ENCODE measurements at places on chromosomes 2 and 18.
A peak's percentile ranks its signal among the peaks of the same experiment; 100 is the strongest.

GRCh38 chr2:145431181-145431951, 911.4 kb upstream of the ZEB2 start:
- DNase-seq = no peak

DNA sequence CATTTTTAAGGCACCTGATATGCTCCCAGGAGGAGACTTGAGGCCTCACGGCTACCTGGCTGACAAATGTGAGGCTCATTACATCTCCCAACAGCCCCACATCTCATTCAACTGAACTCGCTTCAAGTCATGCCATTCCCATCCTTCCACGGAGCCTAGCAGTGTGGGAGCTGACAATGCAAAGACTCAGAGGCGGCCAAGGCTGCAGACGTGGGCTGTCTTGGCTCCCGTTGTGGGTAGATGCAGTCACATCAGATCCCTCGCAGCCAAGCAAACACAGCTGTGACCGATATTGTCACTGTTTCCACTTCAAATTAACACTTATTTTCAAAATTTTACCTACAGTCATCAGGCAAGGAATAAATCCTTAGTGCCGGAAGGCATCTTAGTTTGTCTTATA, 64.0 kb upstream of the TRIB2 start:
- DNase-seq = no peak

DNA sequence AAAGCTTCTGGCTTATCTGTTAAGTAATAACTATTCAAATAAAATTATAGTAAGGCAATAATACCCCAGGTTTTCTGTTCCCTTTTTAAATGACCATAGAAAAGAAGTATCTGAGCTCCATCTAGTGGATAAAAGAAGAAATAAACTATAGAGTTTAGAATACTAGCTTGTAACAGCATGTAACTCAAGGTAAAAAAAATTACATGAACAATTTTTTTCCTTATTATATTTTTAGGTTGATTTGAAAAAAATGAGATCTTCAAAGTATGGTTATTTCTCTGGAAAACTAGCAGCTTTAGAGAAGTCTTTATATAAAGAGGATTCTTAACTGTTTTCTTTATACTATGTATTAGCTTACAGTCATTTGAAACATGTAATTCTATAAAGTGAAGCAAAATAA, 58.1 kb downstream of the NCKAP1 start:
- DNase-seq = peak; percentile 12

DNA sequence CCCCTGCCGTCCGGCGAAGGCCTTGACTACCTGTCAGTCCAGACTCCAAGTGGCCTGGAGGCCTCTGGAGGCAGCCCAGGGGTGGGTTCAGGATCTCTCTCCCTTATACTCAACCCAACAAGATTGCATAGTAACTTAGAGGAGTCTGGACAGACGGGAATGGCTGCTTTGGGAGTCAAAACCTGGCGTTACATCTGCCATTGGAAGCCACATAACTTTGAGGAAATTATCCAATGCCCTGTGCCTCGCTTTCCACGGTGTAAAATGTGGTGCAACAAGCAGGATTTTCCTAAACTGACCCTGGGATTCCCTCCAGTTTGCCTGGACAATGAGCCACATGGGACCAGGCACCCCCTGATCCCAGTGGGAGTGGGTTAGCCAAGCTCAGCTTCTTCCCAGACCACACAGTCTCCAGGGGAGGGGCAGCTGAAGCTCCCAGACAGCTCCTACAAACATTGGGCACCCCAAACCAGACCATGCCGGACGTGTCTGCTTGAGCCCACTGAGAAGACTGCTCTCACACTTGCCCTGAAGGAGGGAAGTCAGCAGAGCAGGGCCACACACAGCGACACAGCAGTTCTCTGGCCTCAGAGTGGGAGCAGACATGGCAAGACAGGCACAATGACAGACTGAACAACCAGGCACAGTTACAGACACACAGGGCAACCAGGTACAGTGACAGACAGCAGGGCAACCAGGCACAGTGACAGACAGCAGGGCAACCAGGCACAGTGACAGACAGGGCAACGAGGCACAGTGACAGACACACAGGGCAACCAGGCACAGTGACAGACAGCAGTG, 65.6 kb upstream of the RAB6C start:
- no peak for DNase-seq

GRCh38 chr2:181461056-181461997, 4.1 kb downstream of the ITGA4 start:
- DNase-seq = no peak

DNA sequence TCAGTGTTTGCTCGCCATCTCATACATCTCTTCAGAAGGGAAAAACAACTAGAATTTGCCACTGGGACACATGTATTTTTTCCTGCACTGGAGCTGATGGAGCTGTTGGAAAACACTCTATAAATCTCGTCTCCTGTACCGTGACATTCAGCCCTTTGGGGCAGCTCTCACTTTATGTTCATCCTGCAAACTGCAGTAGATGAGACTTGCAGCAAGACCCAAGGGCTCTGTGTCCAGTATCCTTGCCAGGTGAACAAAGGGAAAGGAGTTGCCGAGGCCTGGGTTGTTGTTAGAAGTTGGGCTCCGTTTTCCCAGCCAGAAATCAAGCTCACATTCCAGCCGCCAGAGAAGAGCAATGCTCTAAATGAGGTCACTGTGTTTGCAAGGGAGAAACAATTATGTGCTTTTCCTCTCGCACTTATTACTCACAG, 285.1 kb downstream of the SLC4A3 start:
- DNase-seq = peak; percentile 40

GRCh38 chr18:58241877-58242276, 197.9 kb downstream of the NEDD4L start:
- DNase-seq = no peak

- DNase-seq = no peak
Measured at GRCh38 chr2:229162015-229162414, 109.1 kb downstream of the PID1 start.

DNA sequence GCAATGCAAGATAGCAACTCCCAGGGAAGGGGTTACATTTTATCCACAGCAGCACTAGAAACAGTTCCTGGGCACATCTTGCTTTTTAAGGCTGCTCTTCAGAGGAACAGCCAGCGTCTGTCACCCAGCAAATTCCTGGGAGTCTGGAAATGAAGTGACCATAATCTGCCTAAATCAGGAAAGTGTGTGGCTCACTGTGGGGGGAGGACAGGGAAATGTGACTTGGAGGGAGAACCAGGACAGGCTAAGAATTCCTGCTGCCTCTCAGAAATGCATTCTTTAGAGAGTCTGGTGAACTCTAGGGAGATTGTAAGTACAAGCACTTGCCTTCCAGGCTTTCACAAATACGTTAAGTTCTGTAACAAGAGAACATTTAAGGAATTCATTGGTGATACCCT, 364.3 kb upstream of the SPHKAP start:
- DNase-seq = no peak

GRCh38 chr2:15643791-15644585, 52.3 kb downstream of the DDX1 start:
- no peak for DNase-seq

GRCh38 chr2:171836146-171836910, 57.7 kb downstream of the SLC25A12 start:
- DNase-seq = no peak

DNA sequence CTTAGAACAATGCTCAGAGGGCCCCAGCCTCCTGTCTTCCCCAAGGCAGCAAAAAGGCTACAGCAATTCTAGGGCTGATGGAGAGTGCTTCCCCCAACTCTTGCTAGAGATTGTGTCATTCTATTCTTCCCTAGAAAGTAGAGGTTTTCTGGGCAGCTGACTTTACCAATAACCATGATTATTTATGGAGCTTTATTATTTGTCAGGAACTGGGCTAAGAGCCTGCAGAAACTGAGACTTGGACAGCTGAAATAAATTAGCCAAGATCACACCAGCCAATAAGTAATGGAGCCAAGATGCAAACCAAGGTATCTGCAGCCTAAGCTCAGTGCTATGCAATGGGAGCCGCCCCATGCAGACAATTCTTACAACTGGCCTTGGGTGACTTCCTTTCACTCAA, 84.8 kb downstream of the CCBE1 start:
- DNase-seq = no peak

GRCh38 chr2:95274291-95275150, at the start of gene PROM2:
Gene PROM2 (plus strand): TSS chr2:95274449. CDS start chr2:95274586, 137 bp downstream.
- no peak for DNase-seq

DNA sequence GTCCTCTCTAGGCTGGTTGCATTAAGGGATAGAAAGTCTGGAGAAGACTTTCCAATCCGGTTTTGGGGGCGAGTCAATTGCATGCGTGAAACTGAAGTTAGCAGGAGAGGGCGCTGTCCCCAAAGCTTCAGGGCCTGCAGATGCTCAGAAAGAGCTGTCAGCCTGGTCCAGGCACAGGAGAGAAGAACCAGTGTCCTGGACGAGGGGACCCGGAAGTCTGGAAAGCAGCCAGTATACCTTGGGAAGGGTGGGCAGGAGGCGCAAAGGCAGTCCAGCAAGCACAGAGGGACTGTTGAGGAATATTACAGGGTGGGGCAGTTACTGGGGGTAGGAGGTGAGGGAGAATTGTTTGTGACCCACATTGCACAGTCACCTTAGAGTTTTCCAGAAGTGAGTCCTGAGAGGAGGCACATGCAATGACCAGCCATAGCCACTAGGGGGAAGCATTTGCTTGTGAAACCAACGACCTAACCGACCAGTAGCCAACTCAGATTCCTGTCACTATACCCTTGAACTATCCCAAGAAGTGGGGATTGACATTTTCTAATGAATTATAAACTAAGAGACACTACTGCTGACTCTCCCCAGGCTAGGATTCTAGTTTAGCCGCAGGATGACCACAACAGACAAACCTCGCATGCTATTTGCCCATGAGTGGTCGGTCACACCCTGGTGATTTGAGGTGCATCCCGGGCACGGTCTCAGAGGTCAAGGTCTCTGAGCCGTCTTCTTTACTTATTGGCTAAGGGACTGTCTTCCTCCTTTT, 172.8 kb downstream of the RDH14 start:
- DNase-seq = peak; percentile 64

DNA sequence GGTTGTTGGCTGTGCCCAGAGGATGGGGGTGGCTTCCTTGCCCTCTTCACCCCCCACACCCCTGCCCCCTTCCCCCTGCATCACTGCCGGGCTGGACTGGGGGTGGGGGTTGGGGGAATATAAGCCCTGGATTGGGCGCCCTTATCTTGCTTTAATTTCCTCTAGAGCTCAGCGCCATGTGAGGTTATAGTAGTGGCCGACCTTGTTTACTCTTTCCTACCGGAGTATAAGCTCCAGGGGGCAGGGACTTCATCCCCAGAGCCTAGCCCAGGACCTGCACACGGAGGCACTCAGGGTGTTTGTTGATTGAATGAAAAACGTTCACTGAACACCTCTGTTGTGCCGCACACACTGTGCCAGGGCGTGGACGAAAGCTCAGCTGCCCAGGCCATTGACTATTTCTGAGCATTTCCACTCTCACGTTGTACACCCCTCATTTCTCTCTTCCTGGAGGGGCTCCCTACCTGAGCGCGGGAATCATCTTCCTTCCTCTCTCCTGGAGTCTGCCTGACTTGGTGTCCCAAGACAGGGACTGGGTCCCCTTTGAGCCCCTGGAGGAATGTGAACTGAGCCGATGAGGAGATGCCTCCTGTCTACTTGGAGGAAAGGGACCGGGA, 9.3 kb upstream of the SPATA3 start:
- DNase-seq = no peak

DNA sequence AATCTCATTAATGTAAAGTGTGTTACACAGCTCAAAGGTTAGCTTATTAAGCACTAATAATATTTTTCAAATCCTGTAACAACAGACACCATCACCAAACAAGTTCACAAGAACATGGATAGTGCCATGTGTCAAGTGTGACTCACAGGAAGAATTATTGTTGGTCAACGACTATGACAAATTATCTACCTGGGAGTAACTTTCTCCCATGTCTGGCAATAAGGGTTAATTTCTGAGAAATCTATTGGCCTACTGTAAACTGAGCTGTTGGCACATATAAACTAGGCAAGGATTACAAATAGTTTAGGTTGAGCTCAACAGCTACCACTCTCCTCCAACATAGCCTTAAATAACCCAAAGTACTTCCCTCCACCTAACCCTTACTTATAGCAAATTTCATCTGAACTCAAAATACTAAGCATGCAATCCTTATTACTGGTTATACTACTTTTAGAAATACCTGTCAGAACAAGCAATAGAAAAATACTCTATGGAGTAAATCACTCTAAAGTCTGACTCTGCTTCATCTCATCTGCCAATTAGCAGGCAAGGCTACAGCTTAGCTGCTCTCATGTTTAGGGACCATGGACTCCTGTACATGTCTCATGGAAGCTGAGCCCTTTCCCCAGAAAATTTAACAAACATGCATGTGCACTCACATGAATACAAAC, 223.0 kb downstream of the NBAS start:
- DNase-seq = no peak

DNA sequence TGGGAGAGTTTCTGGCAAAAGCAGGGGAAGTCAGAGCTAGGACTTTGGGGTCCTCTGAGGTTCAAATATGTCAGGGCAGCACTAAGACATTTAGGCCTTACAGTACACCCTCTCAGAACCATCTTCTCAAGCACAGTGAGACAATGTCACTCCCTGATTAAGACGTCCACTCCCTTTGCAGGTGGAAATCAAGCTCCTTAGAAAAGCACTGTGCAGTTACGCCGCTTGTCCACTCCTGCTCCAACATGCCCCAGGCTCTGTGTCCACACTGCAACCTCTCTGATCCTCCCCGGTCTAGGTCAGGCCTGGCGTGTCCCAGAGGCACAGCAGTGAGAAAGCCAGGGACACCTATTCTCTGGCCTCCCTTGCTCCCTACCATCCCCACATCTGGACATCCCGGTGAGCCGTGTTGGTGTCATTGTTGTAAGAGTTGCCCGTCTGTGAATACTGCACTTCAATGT, 528.6 kb upstream of the ID2 start:
- no peak for DNase-seq

- no peak for DNase-seq
Measured at GRCh38 chr2:169464466-169464865, 14.8 kb upstream of the BBS5 start.

GRCh38 chr2:219829667-219830352, 202.4 kb downstream of the SLC4A3 start:
- DNase-seq = no peak

GRCh38 chr2:46983065-46983801, 67.6 kb upstream of the MCFD2 start:
- no peak for DNase-seq

DNA sequence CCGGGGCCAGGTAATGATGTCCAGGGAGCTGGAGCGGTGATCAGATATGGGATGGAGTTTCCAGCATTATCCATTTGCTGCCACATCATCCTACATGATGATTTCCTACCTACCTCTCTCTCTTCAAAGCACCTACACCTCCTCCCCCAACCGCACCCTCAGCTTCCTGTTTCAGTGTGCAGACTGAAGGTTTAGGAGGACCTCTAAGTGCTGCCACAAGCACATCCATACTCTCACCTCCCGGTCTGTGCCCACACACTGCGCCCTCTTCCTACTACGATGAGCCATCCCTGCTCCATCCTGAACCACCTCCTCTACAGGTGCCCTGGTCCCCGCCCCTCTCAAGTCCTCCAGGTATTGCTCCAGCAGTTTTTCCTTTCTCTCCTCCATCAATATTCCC, 123.7 kb downstream of the ALPK2 start:
- no peak for DNase-seq

- DNase-seq = no peak
Measured at GRCh38 chr2:9106338-9107167, 100.1 kb upstream of the ASAP2 start.
